Stimulated activated CD8-positive, alpha-beta memory T cell treated with anti-CD3 and anti-CD28 coated beads, Interleukin-2, amount 100 ng/mL, for 1 hour (primary cell): ENCODE measurements at places on chromosomes 12 and 14.

DNA sequence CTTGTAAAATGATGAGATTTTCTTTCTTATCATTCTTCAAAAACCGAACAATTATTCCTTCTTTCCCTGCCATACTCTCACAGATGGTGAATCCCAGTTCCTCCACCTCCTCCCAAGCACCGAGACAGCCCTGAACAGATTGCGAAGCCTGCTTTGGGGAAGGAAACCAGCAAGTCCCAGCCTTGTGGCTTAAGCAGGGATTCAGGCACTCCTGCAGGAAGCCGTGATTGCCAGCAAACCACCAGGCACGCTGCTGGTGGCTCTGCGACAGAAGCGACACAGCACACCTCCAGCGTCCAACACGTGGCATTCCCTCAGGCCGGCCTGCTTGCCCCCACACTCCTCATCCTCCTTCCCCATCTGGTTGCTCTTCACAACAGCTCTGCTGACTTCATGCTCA, 237.7 kb downstream of the GXYLT1 start:
- no peak for DNase-seq

- DNase-seq, result peak; percentile 55
Observed at GRCh38 chr12:44875954-44876543, at the start of gene NELL2. NELL2 (minus strand) TSS chr12:44876315; CDS start chr12:44875869, 446 bp downstream.

GRCh38 chr12:47722941-47723631, 2.2 kb downstream of the ENDOU start:
- no peak for DNase-seq

DNA sequence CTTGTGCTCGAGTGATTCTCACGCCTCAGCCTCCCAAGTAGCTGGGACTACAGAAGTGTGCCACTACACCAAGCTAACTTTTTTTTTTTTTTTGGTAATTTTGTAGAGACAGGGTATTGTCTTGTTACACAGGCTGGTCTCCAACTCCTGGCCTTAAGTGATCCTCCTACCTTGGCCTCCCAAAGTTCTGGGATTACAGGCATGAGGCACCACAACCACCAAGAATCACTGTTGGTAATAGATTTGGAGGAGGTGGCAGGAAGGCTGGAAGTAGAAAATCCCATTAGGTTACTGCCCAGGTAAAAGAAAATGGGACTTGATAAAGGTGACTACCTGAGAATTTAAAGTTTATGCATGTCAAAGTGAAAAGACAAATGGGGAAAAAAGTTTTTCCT, 1.4 kb upstream of the CDCA4 start:
- DNase-seq, result no peak

- no peak for DNase-seq
Observed at GRCh38 chr14:65069874-65070413, 32.4 kb downstream of the MAX start.

DNA sequence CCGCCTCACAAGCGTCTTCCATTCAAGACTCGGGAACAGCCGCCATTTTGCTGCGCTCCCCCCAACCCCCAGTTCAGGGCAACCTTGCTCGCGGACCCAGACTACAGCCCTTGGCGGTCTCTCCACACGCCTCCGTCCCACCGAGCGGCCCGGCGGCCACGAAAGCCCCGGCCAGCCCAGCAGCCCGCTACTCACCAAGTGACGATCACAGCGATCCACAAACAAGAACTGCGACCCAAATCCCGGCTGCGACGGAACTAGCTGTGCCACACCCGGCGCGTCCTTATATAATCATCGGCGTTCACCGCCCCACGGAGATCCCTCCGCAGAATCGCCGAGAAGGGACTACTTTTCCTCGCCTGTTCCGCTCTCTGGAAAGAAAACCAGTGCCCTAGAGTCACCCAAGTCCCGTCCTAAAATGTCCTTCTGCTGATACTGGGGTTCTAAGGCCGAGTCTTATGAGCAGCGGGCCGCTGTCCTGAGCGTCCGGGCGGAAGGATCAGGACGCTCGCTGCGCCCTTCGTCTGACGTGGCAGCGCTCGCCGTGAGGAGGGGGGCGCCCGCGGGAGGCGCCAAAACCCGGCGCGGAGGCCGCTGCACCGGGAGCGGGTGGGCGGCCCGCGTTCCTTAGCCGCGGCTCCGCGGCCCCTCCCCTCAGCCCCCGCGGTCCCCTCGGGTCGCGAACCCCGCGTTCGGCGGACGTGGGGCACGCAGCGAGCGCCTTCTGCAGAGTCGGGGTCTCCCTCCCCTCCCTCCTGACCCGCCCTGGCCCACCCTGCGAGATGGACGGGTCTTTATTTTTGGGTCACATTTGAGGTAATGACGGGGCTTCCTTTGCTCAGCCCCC, at the start of gene UBC:
UBC (minus strand) TSS at position 259 of the 847 bp plus-strand sequence. CDS start 879 bp downstream, outside the sequence.
- peak; percentile 85 for DNase-seq

GRCh38 chr12:38488866-38489265, 172.3 kb downstream of the ALG10B start:
- no peak for DNase-seq

DNA sequence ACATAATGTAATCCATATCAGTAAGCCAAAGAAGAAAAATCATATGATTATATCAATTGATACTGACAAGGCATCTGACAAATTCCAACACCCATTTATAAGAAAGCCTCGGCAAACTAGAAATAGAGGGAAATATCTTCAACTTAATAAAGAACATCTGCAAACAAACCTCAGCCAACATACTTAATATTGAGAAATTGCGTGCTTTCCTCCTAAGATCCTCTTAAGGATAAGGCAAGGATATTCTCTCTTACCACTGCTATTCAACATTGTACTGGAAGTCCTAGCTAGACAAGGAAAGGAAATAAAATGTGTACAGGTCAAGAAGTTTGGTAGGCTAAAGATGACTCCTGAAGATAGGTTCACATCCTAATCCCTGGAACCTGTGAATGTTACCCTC, 115.9 kb downstream of the DERA start:
- DNase-seq, result no peak

DNA sequence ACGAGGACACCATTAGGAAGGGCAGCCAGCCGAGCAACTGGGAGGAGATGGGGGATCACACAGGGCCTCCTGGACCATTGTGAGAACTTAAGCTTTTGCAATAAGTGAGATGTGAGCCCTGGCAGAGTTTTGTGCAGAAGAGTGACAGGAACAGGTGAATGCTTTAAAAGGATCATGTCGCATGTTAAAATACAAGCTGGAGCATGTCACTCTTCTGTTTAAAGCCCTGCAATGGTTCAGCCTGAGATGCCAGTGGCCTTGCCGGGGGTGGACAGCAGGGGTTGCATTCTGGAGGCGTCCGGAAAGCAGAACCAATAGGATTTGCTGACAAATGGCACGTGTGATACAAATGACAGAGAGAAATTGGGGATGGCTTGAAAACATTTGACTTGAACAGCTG, 137.5 kb upstream of the RFLNA start:
- no peak for DNase-seq

- no peak for DNase-seq
Observed at GRCh38 chr14:105844047-105844630, 317.8 kb downstream of the TMEM121 start.

- DNase-seq, result no peak
Observed at GRCh38 chr12:114732426-114733030, 48.6 kb upstream of the TBX3 start.

GRCh38 chr12:8947737-8948136, 1.7 kb downstream of the M6PR start:
- DNase-seq, result no peak

DNA sequence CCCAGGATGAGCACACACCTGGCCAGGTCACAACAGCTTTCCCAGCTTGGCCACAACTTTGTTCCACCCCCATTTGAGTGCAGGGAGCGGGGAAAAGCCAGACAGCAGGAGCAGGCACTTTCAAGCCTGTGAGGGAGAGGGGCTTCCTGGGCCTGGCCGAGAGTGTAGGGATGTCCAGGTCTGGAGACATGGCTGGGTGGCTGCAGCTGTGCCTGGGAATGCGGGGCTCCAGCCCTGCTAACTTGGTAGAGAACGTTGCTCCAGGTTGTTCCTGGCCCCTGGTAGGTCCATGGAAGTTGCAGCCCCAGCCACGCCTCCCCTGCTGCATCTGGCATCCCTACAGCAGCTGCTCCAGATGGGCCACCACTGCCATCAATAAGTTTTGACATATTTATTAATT, 738.5 kb downstream of the SLC6A15 start:
- DNase-seq, result no peak

- no peak for DNase-seq
Observed at GRCh38 chr12:11805043-11805442, 155.6 kb downstream of the ETV6 start.
